ENCODE measurements at places on chromosomes 3 and 15.
A peak's percentile ranks its signal among the peaks of the same experiment; 100 is the strongest.

DNA sequence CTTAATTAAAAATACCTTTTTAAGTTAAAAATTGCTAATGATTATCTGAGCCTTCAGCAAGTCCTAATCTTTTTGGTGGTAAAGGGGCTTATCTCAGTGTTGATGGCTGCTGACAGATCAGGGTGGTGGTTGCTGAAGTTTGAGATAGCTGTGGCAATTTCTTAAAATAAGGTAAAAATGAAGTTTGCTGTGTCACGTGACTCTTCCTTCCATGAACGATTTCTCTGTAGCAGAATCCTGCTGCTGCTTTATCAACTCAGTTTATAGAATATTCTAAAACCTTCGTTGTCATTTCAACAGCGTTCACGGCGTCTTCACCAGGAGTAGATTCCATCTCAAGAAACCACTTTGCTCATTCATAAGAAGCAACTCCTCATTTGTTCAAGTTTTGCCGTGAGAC, 110.1 kb downstream of the SUCNR1 start:
- no peak for DNase-seq

DNA sequence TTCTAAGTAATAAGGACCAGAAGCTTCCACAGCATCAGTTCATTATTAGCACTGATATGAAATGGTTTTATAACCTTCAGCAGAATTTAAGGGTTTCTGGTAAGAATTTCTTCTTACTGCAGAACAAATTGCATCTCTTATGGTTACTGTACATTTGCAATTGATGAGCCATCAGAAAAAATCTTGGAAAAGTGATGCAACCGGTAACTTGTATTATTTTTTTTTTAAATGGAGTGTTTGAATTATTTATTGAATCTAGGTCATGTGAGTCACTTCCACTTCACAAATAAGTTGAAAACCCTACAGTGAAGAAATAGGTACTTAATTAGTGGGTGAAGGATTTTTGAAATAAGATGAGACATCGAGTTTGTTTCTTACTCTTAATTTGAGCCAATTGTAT, 786.0 kb downstream of the TUSC7 start:
- DNase-seq = no peak

DNA sequence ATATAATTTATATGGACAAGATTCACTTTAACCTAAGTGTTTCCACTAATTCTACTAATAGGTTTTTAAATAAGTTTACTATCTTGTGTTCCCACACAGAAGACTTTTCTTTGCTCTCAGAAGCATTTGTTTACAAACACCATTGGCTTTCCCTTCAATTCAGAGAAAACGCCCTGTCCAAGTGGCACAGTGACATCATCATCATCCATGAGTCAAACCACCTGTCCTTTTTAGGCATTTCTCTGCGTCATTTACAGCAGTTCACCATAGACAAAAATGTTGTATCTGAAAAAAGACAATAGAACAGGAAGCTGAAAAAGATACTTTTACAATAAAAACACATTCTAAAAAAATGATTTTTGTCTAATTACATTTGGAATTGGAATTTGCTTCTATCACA, 9.3 kb upstream of the BCL2L10 start:
- no peak for DNase-seq

DNA sequence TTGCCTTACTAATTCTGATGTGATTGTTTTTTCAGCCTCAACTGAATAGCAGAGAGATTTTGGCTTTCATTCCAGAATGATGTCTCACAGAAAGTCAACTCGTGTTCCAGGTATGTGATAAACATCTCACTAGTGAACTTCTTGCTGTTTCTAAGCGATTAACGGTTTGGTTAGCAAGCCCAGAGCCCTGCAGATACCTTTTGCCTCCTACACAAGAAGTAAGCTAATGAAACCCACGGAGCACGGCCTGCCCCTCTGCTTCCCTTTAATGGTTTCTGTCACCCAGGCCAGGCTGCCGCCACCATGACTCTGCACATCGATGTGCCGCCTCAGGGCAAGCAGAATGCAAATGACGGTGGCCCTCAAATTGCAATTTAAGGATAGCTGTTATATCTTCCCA, 155.9 kb upstream of the ICE2 start:
- no peak for DNase-seq

DNA sequence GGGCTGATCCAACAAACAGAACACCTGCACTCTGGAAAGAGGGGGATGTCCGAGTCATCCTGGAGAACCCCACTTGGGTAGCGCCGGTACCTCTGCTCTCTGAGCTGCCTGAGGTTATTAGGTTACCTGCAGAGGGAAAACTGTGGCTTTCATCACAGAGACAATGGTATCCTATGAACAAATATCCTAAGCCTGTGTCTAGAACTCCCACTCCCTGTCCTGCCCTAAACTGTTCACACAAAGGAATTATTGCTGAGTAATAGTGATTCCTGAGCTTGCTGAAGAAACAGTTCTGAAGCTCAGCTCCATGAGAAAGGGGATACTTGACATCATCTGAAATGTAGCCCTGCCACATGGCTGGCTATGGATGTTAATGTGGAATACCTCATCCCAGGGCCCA, 31.9 kb upstream of the WNT5A start:
- no peak for DNase-seq

DNA sequence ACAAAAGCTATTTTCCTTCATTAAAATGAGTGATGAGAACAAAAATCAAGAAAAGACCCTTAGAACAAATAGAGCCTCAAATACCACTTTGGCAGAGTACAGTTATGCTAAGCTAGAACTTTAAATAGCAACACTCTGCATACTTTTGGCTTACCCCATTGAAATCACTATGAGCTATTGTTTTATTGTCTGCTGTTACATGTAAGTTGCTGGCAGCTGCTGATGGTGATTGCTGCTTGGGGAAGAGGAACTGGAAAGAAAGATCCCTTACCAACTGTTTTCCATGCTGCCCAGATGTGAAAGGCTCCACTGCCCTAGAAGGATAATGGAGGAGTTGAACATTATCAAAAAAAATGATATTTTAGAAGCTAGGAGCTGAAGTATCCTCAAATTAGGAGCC, 135.4 kb downstream of the SYNPR start:
- DNase-seq = no peak

DNA sequence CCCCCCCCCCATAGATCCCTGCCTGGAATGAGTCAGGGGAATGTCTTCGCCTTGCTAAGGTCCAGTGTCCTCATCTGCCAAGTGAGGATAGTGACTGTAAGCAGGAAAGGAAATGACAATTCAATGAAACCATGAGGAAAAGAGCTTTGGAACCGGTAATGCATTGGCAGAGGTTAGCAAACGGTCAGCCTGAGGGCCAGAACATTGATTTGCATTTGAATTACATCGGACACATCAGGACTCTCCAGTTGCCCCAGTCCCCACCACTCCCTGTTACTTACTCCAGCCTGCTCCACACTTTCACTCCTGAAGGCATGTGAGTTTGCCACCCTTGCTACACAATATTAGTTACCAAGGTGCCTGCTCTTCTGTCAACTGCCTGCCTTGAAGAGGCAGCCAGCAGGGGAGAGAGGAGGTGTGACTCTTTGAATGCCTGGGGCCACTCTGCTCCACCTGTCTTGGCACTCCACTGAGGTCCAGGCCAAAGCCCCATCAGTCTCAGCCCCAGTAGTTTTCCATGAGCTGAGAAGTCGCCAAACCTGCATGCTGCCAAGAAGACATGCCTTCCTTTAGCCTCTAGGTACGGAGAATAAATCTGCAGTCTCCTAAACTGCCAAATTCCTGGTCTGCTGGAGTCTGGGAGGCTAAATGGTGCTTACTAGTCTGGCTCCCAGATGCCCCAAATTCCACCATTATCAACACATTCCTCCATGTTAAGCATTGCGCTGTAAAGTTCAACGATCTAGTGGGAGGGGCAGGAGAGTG, 191.7 kb upstream of the TLE3 start:
- no peak for DNase-seq

DNA sequence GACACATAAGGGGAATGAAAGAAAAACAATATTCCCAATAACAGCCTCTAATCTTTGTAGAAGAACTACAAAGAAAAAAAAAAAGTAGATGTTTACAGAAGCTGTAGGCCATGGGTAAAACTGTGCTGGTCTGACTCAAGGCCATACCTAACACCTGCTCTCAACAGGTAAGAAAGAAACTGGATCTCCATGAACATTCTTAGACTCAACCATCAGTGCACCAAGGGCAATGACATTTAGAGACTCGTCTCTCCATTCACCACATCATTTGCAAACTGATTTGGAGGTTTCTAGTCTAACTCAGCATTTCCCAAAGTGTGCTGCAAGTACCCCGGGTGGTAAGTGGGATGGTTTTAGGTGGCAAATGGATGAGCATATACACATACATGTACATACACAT, 164.2 kb downstream of the FOXP1 start:
- DNase-seq = peak; percentile 20

DNA sequence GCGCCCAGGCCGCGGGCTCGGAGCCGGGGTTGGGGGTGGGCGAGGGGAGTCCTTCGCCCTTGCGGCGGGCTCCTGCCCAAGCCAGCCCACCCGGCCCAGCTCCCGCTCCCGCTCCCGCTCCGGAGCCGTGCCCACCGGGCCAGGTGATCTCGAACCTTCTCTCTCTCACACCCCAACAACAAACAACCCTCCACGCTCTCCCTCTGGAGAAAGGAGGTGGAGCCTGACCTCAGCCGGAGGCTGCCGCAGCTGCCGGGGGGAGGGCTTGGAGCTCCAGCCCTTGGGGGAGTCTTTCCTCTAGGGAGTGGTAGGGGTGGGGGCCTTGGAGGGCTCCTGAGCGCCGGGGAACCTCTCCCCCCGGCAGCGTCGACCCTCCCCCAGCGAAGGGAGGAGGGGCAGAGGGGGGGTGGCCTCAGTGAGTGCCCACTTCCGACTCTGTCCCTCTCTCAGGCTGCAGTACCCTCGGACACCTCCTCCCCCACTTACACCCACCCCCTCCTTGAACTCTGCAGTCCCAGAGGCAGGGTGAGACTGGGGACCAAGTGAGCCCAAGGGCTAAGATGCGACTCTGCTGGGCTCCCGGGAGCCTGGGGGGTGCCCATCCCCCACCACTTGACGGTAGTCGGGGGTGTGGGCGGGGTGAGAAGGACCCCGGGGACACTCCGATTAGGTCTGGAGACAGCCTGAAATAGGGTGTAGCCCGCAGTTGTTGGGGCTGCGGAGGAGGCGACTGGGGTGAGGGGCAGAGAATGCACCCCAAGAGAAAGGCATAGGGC, 4.4 kb upstream of the BAHD1 start:
- DNase-seq = no peak

DNA sequence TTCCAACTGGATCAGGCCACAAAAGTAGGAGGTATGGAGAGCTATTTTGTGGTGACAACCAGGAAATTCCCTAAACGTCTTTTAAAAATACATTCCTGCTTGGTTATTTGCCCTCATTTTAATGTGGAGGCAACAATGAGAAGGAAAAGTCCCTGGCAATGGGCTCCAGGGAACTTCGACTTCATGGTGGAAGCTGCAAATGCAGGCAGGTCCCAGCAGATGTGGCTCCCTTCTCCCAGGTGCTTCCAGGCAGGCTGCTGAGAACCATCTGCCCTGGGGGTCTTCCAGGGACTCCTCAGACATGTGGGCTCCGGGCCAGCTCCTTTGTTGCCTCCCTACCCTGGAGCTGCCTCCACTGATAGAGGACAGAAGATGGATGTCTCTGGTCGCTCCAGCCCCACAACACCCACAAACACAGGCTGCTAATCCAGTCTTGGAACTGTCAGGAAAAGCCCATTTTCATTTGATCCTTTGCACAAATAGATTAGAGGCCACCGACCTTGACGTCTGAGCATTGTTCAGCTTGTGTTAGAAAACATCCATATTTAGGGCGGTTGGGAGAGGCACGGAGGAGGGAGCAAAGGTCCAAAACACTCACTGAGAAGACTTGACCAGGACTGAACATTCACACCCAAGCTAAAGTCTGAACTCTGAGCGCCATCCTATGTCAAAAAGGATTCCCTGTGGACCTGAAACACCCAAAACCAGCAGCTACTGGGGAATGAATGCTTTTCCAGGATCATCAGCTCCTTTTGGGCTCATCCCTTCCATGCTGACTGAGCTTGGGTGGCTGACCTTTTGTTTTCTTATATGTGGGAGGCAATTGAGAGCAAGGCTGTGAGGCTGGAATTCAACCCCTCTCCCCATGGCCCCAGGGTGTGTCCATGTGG, 30.2 kb upstream of the SLCO2A1 start:
- no peak for DNase-seq

Measured in stimulated activated CD4-positive, alpha-beta T cell treated with anti-CD3 and anti-CD28 coated beads, Interleukin-4, amount 100 ng/mL, for 24 hours (primary cell).